AG09309 (cell line): ENCODE measurements at places on chromosomes 11 and 22.

- DNase-seq: no peak
Observed at GRCh38 chr11:74532501-74533246, 39.1 kb upstream of the LIPT2 start.

- no peak for DNase-seq
Observed at GRCh38 chr22:46625843-46626349, 5.7 kb downstream of the GRAMD4 start.

- no peak for DNase-seq
Observed at GRCh38 chr11:5910540-5910939, 17.5 kb downstream of the OR52E5 start.

DNA sequence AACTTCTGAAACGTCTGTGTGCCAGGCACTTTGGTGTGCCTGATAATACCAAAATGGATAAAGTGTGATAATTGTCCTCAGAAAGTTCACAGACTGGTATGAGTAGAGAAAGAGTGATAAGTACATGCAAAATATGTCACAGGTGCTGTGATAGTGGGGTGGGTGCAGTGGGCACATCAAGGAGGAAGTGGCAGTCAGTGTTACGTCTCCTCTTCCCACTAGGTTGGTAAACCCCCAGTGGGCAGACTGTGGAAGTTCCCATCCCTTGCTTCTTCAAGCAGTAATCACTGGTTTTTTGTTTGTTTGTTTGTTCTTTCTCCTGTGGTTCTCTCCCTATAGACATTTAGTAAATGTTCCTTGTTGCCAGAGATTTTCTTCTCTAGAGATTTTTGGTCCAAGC lies 5.4 kb downstream of the RNF121 start:
- no peak for DNase-seq

DNA sequence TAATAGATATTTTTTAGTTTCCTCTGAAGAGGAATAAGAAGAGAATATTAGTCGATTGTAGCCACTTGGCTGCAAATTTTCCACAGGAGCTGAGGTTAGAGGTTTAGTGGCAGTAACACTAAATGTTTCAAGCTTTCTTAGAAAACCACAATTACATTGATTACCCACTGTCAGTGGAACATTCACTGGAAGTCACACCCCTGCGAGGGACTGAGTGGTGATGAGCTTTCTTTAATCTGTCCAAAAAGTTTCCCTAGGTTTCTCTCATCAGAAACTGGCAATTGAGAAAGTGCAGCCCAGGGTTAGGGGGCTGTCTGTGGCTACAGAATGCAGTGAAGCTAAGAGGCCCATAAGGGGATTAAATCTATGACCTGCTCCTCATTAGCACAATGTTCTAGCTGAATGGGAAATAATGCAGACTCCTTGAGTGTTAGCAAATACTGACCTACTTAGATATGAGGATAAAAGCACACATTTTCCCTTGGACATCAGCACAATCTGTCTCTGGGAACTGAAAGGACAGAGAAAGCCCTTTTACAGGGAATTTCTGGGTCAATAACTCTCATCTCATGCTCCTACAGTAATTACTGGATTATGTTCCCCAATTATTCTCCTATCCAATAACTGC lies 189.5 kb downstream of the FAM76B start:
- DNase-seq: no peak

GRCh38 chr11:73274722-73275380 lies 2.7 kb downstream of the P2RY6 start:
- no peak for DNase-seq

GRCh38 chr11:113991170-113991569 lies 16.3 kb downstream of the HTR3A start:
- no peak for DNase-seq

- no peak for DNase-seq
Observed at GRCh38 chr11:6545917-6546605, 49.0 kb downstream of the DNHD1 start.

GRCh38 chr11:65151331-65151899 lies 17.1 kb upstream of the SYVN1 start:
- no peak for DNase-seq

DNA sequence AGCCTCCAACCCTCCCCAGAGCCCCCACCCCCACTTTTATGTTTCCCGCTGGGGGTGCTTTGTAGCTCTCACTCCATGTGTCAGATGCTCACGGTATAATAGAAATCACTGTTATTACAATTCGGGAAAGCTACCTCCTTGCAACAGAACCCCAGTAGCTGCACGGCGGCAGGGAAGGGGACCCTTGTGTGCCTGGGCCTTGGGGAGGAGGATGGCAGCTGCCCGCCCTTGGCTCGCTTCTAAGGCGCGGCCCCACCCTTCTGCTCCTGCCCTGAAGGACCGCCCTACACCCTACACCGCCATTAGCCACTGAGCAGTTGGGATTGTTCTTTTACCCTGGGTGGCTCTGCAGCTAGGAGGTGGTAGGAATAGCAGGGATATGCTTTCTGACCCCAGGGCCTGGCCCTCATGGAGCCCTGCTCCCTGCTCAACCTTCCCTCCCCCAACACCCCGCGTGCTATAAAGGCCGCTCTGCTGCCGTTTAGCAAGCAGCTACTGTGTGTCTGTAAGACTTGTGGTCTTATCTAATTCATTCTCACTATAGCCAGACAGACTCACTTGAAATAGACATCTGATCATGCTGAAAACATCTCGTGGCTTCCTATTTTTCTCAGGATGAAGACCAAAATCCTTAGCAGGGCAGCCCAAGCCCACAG lies 219.7 kb downstream of the CEP164 start:
- no peak for DNase-seq

GRCh38 chr22:41964112-41964491 lies 5.1 kb upstream of the SEPTIN3 start:
- DNase-seq: no peak

GRCh38 chr11:36672815-36673450 lies 74.9 kb upstream of the RAG2 start:
- DNase-seq: peak; percentile 20

DNA sequence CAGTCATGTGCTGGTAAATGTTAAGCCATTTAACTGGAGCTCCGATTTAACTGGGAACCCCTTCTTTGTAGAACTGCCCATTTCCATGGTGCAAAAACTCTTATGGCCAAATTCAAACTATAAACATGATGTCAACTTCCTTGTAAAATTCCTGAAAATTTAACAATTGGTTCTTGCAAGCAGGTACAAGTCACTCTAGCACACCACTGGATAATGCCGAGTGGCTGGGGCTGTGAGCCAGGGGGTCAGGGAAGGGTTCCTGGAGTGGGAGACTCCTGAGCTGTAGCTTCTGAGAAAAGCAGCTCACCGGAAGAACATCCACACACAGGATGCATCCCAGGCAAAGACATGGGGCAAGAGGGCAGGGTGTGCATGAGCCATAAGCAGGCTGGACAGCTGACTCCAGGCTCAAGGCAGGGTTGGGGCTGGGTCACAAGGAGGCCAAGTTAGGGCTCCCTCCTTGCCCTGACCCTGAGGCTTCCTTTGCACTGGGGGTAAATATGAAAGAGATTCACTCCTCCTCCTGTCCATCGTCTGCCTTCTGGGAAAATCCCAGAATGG lies 18.2 kb downstream of the P2RY2 start:
- no peak for DNase-seq

DNA sequence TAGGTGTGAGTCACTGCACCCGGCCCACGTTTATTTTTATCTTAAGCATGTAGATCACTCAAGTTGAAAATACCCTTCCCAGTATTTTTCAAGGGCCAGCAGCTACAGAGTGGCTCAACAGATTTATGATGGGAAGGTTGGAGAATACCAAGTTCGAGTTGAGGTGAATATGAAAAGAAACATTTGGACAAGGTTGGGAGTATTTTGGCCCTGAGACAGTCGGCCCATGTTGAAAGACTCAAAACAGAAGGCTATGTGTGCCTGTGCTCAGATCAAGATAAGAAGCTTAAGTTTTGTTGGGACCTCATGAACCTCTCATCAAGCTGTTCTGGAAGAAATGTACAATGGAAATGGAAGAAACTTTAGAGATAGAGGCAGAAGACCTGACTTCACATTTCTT lies 199.1 kb downstream of the DBX1 start:
- no peak for DNase-seq

DNA sequence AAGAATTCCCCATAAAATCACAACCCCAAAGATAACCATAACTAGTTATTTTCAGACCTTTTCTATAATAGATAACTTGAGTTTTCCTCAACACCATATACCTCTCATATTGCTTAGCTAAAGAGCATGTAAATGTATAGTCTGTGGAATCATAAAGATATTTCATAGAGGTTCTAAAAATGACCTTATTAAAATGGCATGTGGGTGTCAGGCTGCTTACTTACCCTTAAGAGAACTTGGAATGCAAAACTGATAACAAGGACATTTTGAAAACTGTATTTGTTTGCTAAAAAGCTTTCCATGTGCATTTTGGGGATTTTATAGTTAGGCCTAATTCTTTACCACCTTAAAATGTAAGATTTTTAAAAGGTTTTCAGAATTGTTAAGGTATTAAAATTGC lies 4.7 kb downstream of the SIK2 start:
- DNase-seq: no peak

DNA sequence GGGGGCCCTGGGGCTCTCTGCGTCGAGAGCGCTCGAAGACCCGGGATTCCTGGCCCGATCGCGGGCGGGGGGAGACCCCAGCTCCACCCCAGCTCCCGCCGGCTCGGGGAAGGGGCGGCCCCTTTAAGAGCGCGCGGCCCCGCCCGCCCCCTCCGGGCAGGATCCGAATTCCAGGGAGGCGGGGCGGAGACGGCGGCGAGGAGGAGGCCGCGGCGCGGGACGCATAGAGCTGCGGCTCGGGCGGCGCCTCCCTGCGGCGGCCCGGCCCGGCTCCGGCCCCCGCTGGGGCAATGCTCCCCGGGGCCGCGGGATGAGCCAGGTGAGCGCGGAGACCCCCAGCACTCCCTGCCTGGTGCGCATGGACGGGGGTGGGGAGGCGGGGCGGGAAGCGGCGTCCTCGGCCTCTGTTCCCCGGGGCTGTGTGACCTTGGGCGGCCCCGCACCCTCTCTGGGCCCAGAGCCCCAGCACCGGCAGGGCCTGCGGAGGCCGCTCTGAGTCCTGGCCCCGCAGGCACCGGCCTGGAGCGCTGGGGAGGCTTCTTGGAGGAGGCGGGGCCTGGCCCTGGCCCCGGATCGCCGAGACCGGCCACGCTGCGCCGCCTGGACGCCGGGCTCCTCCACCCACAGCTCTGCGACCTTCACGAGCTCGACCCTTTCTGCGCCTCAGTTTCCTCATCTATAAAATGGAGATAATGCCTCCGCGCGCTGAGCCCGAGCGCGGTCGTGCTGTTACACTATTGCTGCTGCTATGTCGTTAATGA lies 565 bp downstream of the GAS2L1 start:
- DNase-seq: peak; percentile 8

GRCh38 chr22:38964989-38965388 lies 7.6 kb downstream of the APOBEC3A start:
- no peak for DNase-seq

DNA sequence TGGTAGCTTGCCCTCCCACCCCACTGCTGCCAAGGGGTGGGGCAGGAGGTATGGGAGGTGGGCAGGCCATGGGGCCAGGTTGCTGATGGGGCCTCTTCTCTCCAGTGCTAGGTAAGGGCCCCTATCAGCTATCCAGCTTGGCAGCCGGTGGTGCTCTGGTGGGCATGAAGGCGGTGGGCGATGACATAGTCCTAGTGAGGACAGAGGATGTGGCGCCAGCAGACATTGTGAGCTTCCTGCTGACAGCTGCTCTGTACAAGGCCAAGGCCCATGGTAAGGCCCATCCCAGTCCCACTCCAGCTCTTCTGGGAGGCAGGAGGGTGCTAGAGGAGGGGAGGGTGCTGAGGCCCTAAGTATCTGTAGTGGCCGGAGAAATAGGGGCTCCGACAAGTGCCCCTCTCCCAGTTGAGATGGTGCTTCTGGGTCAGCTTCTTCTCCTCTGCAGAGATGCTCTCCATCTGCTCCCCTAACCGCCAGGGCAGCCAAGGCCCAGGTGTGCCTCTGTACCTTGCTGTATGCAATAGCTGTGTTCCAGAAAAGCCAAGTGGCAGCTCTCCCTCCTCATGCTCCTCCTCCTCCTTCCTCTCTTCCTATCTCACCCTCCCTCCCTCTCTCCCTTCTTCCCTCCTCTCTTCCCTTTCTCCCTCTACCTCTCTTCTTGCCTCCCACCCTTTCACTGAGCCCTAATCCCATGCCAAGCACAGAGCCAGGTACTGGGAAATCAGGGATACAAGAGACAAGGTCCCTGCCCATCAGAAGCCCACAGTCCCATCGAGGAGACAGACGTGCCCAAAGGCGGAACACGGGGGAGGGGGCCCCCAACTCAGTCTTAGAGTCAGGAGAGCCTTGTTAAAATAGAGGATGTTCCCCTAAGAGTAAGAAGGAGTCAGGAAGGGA lies 55.3 kb downstream of the OTOG start:
- no peak for DNase-seq

DNA sequence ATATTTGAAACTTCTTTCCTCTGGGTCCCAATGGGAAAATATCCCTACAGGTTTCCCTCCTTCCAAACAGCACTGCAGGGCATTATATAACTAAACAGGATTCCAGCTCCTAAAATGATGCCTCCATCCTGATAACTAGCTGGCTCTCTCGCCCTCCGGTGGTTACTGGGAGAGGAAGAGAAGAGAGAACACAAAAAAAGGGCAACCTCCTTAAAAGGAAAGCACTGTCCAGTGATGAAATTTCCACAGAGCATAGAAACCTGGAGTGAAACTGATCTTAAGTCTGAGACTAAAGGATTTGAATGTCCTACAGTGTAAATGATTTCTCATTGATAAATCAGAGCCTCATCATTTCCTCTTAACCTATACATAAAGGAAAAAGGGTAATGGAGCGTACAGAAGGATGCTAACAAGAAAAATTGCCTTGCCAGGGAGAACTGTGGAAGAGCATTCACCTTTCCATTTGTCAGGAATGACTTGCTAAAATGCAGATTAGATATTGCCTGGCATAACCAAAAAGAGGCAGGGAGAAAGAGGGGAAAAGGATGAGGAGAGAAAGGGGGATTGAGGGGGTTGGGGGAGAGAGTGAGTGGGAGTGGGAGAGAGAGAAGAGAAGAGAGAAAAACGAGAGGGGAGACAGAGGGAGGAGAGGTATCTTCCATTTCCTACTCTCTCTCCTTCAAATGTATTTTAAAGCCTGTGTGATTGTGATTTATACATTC lies 121.3 kb downstream of the APOL5 start:
- peak; percentile 61 for DNase-seq

GRCh38 chr11:66318600-66318970 lies 1.7 kb upstream of the CD248 start:
- no peak for DNase-seq

- no peak for DNase-seq
Observed at GRCh38 chr11:127677660-127678425, 677.3 kb upstream of the KIRREL3 start.

- no peak for DNase-seq
Observed at GRCh38 chr22:20131597-20131858, at the start of gene ZDHHC8. Gene ZDHHC8 (plus strand): TSS chr22:20131804. CDS start chr22:20131948, 144 bp downstream.

GRCh38 chr11:96207459-96208449 lies 135.2 kb downstream of the MAML2 start:
- no peak for DNase-seq

- no peak for DNase-seq
Observed at GRCh38 chr11:73198677-73199076, 19.4 kb upstream of the P2RY2 start.

- no peak for DNase-seq
Observed at GRCh38 chr11:10205928-10206327, 88.1 kb downstream of the SBF2 start.

- DNase-seq: no peak
Observed at GRCh38 chr11:119650251-119650650, 78.7 kb downstream of the NECTIN1 start.
